NCI-H1105 (cell line): ENCODE measurements at places on chromosomes 12 and 14.

GRCh38 chr14:104981699-104982541 is 3.7 kb upstream of the CLBA1 start:
- no peak for DNase-seq

GRCh38 chr14:66242001-66242400 is 244.2 kb upstream of the CCDC196 start:
- DNase-seq: no peak

DNA sequence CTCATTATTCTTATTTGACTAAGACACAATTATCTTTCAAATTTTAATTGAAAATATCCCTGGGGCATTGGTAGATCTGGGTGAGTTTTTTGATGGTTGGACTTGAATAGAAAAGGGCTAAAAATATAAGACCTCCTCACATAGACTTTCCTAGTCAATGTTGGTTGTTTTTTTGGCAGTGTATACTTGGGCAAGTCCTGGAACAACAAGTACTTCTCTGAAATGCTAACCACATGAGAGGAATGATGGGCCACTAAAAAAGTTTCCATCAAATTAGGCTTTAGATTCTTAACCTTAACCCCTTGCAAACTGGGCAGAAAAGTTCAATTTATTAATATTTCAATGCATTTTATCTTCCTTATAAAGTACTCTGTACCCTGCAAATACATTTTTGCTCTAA is 97.6 kb downstream of the FGD4 start:
- no peak for DNase-seq

DNA sequence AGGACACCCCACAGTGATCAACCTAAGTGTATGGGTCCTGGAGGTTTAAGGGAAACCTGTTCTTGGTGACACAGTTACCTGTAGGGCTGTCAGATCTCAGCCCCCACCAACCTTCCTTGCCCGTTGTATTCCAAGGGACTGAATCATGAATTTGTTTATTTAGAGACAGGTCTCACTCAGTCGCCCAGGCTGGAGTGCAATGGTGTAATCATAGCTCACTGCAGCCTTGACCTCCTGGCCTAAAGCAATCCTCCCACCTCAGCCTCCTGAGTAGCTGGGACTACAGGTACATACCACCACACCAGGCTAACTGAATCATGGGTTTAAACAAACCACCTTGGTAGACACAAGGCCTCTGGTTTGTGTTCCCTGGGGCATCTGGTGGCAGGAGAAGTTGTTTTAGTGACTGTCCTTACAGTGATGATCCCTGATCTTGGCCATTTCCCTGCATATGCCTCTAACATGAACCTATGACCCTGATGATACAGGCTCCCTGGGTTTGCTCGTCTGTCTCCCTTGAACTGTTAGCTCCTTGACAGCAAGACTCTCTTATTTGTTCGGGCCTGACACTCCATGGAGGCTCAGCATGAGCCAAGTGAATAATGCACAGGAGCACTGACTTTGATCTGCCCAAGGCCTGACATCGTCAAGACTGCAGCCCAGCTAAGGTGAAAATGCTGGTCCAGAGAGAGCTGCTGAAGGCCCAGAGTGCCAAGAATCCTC is 47.9 kb downstream of the PITPNM2 start:
- no peak for DNase-seq

- DNase-seq: no peak
Measured at GRCh38 chr12:124949779-124950728, 35.6 kb upstream of the UBC start.

DNA sequence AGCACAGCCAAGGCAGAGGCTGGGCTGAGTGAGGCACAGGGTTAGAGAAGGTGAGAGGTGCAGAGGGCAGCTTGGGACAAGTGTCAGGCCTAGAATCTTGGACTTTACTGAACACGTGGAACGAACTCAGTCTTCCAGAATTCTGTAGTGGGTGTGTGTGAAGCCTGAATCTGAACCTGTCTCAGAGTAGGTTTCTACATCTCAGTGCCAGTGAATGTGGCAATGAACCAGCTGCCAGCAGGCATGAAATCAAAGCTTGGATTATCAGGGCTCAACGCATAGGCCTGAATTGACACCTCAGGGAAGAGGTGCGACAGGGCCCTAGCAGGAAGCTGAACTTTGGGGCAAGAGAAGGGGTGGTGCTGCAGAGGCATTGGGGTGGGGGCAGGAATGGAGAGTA is 104.6 kb downstream of the SAMD4A start:
- no peak for DNase-seq

DNA sequence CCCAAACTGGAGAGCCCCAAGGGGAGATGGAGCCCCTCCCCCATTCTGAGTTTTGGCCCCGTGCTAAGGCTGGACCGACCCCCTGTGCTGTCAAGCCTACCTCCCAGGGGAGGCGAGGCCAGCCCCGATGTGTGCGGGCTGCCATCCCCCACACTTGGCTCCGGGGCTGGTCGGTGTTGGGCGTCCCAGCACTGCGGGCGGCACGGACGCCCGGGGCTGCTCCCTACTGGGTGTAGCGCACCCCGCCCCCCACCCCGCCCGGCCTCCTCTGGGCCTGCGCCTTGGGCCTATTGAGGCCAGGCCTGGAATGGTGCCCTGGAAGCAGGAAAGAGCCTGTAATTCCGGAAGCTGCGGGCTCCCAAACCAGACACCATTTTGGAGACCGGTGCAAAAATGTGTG is 2.6 kb downstream of the DCAF4 start:
- no peak for DNase-seq

DNA sequence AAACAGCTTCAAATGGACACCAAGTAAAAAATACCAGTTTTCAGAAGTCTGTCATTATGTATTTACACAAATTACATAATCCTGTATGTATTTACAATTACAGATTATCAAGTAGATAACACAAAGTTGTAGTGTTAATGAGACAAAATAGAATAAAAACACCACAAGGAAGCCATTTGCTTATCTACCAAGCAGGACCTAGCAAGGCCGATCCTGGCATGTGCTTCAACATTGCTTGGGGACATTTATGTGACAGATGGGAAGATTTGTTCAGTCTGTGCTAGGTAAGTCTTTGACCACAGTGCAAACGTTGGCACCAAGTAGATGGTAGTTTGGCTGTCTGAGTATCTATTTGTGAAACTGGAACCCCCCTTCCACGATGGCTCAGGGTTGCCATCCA is 35.8 kb downstream of the BCAT1 start:
- no peak for DNase-seq

DNA sequence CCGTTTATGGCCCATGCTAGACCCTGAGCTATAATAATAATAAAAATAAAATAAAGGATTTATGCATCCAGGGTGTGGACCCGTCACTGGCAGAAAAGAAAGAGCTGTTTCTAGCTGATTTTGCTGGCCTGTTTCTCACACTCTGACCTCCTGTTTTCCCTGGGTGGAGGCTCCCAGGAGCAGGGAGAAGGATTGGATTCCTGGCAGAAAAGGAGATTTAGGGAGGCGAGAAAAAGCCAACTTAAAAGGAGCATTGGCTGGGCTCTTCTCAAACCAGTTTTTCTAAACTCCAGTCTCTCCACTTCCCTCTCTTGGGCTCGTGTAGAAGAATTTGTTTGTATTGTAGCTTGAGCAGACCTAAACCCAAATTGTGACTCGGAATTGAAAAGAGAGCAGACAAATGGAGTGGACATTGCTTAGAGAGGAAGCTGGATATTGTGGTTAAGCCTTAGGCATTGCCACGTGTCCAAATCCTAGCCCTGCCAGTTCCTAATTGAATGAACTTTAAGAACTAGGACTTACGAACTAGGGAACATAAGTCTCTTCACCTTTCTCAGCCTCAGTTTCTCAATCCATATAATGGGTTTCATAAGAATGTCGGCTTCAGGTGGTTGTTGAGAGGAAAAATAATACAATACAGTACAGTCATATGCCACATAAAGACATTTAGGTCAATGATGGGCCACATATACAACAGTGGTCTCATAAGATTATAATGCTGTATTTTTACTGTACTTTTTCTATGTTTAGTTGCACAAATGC is 14.4 kb upstream of the TBX5 start:
- DNase-seq: no peak

- DNase-seq: no peak
Measured at GRCh38 chr12:19800884-19801283, 361.6 kb downstream of the AEBP2 start.

DNA sequence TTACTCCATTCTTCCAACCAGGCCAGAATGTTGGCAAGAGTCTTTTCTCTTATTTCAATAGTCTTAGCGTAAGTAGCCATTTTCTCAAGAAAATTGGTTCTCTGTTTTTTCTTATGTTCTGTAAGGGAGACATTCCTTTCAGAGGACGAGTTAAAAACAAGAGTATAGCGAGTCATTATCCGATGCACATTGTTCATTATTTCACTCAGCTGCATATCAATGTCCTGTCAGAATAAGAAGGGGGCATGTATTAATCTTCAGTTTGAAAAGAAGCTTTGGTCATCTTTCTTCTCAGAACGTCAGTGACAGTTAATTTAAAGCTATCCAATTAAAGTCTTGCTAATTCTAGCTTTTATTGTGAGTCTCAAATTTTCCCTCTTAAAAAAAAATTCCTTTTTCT is 33.3 kb downstream of the FAM186A start:
- no peak for DNase-seq

DNA sequence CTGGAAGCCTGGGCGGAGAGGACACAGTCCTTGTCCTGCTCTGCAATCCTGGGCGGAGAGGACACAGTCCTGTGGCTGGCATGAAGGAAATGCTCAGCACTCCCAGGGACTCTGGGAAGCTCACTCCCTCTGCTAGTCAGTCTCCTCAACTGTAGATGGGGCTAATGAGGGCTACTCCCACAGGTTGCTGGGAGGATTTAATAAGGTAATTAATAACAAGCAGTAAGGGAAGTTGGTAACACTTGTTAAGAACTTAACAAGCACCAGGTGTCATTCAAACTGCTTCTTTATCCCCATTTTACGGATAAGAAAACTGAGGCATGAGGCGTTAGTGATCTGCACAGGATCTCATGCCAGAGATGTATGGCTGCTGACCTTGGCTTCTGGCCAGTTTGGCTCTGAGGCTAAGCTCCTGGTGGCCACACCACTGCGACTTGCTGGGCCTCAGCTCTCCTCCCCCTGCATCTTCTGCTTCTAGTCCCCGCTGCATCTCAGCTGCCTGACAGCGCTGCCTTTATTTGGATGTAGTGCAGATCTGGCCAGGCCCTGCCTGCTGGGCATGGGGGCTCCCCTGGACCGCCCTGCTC is 54.1 kb upstream of the BEGAIN start:
- no peak for DNase-seq

- no peak for DNase-seq
Measured at GRCh38 chr14:43166163-43166562, 1340.9 kb downstream of the FSCB start.

DNA sequence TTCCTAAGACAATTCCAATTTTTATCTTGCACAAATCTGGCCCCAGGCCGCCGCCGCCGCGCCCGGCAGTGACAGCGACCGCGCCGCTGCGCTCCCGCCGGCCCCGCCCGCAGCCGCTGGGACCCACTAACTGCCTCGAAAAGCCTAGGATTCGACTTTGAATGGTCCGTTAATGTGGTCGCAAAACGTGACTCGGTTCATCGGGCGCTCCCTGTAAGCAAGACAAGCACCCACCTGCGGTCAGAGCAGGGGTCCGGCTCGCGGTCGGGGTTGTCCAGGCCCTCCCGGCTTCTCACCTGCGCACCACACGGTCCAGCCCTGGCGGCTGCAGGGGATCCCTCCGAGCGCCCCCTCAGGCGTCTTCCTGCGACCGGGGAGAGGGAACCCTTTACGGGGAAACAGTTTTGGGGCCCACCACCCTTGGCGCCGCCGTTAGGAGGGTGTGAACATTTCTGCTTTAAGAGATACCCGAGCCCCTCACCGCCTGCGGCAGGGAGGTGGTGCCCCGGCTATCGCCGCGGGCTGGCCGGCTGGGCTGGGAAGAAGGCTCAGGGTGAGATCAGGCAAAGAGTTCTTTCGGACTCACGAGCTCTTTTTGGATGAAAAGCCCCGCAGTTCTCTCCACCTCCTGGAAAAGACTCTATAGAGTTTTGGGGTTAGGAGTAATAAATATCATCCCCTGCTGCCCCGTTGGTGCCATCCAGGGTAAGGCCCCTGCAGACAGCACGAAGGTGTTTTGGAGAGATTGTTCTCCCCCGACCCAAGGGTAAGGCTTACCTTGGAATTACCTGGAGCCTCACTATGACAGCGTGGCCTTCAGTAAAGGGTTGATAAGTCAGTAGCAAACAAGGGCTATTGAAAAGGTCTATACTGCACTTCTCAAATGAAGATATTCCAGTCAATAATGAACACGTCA is 13.6 kb upstream of the FOXJ2 start:
- no peak for DNase-seq

- DNase-seq: peak; percentile 86
Measured at GRCh38 chr12:95336387-95337067, 118.9 kb downstream of the VEZT start.

GRCh38 chr12:121578230-121579189 is 2.3 kb downstream of the KDM2B start:
- no peak for DNase-seq

DNA sequence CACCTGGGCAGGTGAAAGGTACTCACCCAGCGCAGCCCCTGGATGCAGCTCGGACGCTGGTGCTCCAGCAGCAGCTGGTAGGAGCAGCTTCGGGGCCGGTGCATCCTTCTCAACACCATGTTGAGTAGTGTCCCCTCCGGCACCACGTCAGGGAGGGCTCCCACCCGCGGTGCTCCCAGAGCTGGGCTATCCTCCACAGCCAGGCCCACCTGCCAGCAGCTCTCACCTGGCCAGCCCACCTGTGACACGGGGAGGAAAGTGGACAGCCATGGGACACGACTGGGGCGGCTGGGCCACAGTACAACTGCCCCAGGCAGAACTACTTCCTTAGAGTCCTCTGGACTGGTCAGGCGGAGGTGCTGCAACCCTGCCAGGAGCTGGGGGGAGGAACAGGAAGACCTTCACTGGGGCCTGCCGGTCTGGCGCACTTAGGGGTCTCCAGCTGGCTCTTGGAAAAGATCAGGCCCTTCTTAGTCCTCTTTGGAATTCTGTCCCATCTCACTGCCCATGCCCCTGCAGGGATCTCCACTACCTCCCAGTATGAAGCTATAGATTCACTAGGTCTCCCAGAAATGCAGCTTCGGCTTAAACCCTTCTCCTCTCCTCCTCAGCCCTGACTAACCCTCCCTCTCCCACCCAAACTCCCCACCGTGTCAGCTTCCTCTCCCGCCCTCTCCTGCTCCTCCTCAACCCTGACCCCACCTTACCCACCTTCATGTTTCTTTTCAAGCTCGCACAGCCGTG is 668 bp downstream of the RAPGEF3 start:
- DNase-seq: no peak

DNA sequence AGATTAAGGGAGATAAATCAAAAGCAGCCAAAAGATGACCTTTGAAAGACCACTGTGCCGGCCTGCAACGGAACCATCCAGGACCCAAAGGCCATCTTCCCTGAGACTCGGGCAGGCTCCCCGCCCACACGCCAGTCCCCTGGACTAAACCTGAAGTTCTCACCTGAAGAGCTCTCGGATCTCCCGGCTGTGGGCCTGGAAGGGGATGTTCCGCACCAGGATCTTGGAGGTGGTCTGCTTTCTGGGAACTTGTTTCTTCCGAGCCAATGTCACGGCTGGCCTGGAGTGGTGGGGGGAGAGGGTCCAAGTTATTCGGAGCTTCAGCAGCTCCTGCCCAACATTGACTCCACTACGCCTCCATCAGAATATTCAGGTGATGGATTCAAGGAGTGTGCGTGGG is 51.3 kb downstream of the RBM19 start:
- no peak for DNase-seq
